ENCODE measurements at places on chromosomes 2 and 18. TPM values are rescaled to one million over a fixed set of nuclear protein-coding genes. Genes with fewer than 3 reads are reported as not detected.

DNA sequence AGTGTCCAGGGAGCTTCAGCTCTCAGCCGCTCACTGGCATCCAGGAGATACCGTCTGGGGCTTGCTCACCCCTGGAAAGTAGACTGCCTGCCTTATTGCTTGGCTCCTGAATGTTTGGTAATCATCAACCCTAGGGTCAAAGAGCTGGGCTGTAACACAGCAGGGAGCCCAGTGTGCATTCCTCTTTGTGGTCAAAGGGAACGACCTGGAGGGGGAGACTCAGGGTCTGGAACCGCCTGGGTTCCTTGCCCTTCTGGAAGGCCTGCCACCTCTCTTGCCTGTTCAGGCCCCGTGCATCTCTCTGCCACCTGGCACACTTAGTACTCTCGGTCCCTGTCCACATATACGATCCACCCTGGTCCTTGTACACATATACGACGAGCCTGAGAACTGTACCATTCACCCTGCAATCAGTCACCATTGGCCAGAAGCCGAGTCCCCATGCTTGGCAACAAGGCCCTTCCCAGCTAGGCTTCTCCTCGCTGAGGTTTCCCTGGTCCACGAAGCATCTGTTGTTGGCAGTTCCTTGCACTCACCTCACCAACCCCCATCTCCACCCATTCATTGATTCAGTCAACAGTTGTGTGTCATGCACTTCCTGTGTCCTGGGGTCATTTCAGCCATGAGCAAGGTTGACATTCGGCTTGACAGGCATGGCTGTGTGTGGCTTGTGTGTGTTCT, at the start of gene NAT8:
NAT8 (minus strand) TSS at position 85 of the 681 bp plus-strand sequence. CDS start 794 bp downstream, outside the sequence.
- H3K27ac ChIP-seq = no peak within 1 kb of the TSS
- H3K27me3 ChIP-seq = peaks cover 32% of the 10 kb centered on the region
- no peak within 1 kb of the TSS for H3K4me3 ChIP-seq
- no peaks in the 10 kb centered on the region for H3K4me1 ChIP-seq
- peaks cover 7% of the 10 kb centered on the region for H3K36me3 ChIP-seq

- no peak for DNase-seq
- no peaks in the 10 kb centered on the region for H3K36me3 ChIP-seq
- H3K4me3 ChIP-seq = no peak overlapping the region
- H3K27me3 ChIP-seq = no peaks in the 10 kb centered on the region
- H3K27ac ChIP-seq = no peak overlapping the region
Measured at GRCh38 chr2:46198966-46199365, 98.2 kb upstream of the EPAS1 start.

DNA sequence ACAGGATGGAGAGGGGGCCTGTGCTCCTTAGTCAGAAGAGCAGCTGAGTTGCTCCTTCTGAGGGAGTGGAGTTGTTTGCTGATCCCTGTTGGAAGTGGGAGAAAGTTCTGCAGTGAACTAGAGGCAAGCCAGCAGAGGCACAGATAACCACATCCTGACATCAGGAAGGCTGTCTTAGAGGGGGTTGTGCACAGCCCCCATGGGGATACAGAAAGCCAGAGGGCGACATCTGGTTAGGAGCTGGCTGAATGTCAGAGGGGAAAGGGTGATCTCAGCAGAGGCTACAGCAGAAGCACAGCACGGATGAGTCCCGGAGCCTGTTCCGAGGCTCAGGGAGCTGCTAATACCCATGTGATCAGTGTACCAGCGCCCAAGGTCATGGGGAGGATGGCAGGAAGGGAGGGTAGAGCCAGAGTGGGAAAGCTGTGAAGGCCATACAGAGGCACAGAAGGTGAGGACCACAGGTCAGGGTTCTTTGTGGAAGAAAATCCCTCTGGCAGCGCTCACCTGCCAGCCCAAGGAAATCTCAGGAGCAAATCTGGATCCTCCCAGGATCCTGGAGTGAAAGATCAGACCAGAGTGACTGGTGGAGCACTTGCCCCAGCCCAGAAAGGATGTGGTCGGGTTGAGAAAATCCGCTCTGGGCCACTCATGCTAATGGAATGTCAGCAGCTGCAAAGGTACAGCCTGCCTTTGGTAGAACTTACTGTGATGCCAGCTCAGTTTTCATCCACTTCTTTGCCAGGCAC, 111.8 kb downstream of the STPG4 start:
- no peaks in the 10 kb centered on the region for H3K27me3 ChIP-seq
- H3K36me3 ChIP-seq = peaks cover 11% of the 10 kb centered on the region
- H3K4me3 ChIP-seq = peak overlapping the region; percentile 55
- DNase-seq = no peak

GRCh38 chr2:207734264-207734635, 22.8 kb downstream of the CCNYL1 start:
- H3K4me3 ChIP-seq = no peak overlapping the region
- peak overlapping the region; percentile 50 for H3K27ac ChIP-seq
- peaks cover 12% of the 10 kb centered on the region for H3K36me3 ChIP-seq
- no peaks in the 10 kb centered on the region for H3K27me3 ChIP-seq

GRCh38 chr18:12092398-12093229, 1.0 kb upstream of the ANKRD62 start:
- H3K27me3 ChIP-seq = peaks cover 18% of the 10 kb centered on the region
- no peak overlapping the region for H3K27ac ChIP-seq
- no peak overlapping the region for H3K4me3 ChIP-seq
- H3K4me1 ChIP-seq = no peaks in the 10 kb centered on the region
- no peak for DNase-seq

The ATP6V1C2 gene
- 0.27 TPM for polyA plus RNA-seq
